Activated CD8-positive, alpha-beta memory T cell treated with anti-CD3 and anti-CD28 coated beads for 1 hour (primary cell): ENCODE measurements at places on chromosomes 5 and 9.
A peak's percentile ranks its signal among the peaks of the same experiment; 100 is the strongest.

DNA sequence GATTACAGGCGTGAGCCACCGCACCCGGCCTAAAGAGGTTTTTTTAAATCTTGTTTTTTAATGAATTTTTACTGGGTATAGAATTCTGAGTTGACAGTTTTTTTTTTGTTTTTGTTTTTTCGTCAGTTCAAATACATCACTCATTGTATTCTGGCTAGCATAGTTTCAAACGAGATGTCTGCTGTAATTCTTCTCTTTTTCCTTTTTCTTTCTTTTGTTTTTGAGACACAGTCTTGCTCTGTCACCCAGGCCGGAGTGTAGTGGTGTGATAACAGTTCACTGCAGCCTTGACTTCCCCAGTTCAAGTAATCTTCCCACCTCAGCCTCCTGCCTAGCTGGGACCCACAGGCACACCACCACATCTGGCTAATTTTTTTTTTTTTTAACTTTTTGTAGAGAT is 2.2 kb upstream of the PRRT1B start:
- no peak for DNase-seq

- no peak for DNase-seq
These were observed 355.4 kb upstream of the PRR16 start for GRCh38 chr5:120108586-120109248.

DNA sequence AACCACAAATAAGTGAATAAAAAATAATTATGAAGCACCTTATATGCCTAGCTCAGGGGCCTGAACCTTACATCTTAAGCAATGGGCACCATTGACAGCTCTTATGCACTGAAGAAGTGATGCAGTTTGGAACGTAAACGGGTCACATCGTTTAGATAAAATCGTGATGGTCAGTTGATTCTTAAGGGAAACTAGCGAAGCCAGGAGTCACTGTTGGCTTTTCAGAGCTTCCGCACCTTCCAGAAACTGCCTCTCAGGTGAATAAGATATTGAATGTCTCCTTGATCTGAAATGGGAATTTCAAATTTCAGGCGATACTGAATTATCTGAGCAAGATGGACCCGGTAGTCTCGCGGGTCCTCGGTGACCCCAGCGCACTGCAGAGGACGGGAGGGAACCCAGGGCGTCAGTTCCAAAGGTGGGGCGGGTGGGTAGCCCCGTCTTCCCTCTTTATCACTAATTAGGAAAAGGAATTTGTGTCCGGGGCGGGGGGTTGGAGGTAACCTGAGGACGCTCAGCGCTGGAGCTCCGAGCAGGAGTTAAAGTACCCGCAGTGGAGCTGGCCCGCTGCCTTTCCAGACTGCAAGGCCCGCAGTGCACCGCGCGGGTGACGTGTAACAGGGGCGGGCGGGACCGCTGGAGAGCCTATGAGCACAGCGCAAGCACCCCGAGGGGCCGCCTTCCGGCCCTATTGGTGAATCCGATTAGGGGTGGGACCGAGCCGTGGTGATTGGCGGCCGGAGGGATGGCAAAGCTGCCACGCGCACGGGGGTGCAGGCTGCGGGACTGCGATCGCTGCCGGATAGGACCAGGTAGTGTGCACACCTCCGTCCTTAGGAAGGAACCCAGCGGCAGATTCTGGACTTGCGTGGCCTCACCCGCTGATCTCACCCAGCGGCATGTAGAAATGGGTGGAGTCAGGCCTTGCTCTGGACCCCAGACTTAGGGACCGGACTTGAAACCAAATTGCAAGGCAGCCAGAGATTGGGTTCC is 19.7 kb upstream of the GARNL3 start:
- peak; percentile 85 for DNase-seq

DNA sequence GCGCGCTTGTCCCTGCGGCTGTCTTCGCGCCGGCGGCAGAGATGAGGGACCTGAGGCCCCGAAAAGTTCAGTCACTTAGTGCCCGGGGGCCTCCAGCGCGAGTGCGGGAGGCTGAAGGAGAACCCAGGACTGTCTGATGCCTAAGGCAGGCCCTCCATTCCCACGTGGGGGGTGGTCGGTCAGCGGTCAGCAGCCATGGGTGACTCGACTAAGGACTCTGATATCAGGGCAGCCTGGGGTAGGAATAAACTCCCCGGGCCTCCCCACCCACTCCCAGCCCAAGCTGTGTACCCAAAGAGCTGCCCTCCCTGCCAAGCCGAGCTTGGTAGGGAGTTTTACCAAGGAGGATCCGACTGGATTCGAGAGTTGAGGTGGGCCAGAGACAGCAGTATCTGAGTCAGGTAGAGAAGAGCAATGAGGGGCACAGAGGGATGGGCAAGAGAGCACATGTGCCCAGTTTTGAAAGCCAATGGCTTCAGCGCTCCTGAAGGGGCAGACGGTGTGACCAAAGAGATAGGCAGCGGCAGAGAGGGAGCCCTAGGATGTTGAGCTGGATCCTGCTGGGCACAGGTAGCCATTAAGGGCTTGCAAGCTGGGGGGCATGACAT is 787 bp downstream of the FGFR4 start:
- no peak for DNase-seq

GRCh38 chr9:5389109-5389732 is 48.5 kb downstream of the PLGRKT start:
- DNase-seq = no peak

- peak; percentile 81 for DNase-seq
These were observed 218.6 kb downstream of the PIK3R1 start for GRCh38 chr5:68433923-68434879.

- DNase-seq = no peak
These were observed 112.6 kb upstream of the RASA1 start for GRCh38 chr5:87155106-87155505.

DNA sequence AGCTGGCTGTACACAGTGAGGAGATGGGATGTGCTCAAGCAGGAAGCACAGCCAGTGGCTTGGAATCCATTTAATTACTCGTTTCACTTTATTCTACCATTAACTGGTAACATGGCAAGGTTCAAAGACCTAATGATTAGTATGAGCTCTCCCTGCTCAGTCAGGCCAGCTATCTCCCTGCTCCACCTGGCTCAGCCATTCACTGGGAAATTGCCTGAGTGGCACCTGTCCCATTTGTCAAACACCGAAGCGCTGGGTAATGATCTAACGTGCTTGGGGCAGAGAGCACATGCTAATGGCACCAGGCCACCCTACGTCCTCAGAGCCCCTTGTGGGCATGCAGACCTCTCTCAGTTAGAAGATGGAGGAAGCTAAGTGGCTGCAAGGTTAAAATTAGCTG is 162.2 kb downstream of the TTLL11 start:
- no peak for DNase-seq

DNA sequence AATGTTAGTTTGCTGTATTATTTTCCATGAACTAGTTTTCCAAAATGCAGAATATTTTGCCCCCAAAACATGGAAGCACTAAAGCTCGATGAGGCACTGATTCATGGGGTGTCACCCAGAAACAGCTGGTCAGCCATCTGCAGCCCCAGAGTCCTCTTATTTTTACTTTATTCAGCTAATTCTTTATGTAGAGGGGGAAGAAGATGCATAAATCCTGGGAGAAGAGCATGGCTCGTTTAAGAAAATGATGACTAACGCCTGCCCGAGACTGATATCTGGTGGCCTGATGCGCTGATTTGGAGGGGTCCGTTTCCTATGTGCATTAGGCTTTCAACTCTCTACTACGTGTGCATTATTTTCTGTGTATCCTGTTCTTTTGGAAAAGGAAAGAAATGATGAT is 390.3 kb upstream of the MEF2C start:
- DNase-seq = no peak

DNA sequence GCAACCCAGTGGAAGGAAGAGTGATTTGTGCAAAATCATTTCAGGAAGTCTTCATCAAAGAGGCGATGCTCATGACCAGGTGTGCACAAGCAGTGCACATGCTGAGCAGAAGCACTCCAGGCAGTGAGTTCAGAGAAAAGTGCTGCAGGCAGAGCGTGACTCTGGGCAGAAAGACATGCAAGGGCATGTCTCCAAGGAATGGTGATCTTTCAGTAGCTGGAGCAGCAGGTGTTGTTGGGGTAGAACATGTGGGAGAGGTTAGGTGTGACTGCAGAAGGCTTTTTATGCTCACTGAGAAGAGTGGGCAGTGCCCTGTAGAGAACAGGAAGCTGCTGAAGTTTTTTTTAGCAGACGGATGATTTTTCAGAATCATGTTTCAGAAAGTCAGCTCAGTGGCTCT is 545.4 kb upstream of the TLE4 start:
- no peak for DNase-seq

DNA sequence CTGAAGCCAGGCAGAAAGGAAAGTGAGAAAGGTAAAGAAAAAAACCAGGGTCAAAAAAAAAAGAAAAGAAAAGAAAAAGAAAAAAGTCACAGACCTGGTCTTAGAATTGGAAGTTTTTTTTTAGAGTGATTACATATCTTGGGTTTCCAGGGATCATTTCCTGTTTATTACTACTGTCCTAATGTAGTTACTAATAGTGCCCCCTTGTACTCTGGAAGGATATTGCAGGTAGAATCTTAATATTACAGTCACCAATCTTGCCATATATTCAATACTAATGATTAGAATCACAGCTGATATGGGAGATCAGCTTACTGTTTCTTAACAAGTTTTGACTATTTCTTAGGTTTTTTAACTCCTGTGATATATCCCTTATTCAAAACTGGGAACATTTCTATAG is 543.2 kb upstream of the CDH6 start:
- DNase-seq = no peak

DNA sequence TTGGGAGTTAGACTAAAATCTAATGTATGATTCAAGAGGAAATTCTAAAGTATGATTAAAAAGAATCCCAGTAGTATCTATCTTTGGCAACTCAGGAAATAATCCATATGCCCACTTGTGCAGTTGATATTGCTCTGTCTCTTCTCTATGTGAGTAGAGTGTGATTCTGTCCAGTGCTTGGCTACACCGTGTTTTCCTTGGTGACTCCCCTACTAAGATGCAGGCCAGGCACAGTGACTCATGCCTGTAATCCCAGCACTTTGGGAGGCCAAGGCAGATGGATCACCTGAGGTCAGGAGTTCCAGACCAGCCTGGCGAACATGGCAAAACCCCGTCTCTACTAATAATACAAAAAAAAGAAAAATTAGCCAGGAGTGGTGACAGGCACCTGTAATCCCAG is 495.4 kb downstream of the MAT2B start:
- no peak for DNase-seq

GRCh38 chr5:111676926-111677415 is 80.0 kb downstream of the NREP start:
- no peak for DNase-seq

GRCh38 chr9:26637101-26637500 is 255.5 kb downstream of the CAAP1 start:
- no peak for DNase-seq

DNA sequence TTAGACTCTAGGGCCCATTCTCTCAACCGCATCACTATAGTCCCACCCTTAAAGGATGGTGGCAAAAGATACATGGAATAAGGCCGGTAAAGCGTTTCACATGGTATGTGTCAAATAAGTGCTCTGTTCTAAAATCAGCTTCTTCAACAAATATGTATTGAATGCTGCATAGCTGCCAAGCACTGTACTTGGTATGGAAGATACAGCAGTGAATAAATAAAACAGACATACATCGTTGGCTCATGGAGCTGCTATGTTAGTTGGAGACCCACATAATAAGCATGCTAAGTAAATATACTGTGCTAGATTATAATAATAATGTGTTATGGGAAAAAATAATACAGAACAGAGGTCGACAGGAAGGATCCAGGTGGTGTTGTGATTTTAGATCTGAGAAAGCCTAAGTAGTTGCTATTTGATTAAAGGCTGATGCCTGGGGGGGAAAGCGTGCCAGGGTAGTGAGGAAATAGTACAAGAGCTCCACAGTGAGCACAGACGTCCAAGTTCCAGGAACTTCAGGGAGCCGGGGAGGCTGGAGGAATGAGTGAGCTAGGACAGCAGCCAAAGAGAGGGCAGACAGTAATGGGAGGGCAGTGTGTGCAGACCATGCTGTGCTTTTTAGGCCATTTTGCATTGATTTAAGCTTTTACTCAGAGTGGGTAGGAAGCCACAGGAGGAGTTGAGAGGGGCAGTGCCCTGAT is 93.7 kb downstream of the JAKMIP2 start:
- no peak for DNase-seq

- DNase-seq = no peak
These were observed 13.1 kb downstream of the ISOC1 start for GRCh38 chr5:129107637-129108036.

DNA sequence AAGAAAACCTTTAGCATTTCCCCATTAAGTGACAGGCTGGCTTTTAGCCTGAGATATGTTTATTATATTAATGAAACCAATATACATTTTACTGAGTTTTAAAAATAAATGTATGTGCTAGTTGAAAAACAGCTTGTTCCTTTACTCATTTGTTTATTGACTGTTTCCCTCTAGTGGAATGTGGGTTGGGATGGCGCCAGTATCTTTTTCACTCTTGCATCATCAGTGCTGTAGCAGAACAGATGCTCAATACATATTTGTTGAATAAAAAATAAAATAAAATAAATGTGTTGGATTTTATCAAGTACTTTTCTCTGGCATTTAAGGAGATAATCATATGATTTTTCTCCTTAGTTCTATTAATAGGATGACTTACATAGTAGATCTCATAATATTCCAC is 43.0 kb downstream of the FSTL4 start:
- DNase-seq = no peak
